ENCODE measurements at places on chromosomes 4 and X.
A peak's percentile ranks its signal among the peaks of the same experiment; 100 is the strongest.

DNA sequence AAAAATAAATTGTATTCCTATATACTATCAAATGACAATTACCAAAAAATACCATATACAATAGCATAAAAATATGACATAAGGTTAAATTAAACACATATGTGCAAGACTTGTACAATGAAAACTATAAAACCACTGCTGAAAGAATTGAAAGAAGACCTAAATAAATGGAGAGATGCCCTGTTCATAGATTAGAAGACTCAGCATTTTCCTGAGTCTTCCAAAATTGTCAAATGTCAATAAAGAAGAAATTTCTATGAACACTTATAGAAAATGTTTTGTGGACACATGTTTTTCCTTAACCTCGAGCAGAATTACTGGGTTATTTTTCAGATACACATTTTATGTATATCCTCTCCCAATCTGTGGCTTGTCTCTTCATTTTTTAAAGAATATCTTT, 103.1 kb upstream of the DCLK2 start:
- DNase-seq = no peak

DNA sequence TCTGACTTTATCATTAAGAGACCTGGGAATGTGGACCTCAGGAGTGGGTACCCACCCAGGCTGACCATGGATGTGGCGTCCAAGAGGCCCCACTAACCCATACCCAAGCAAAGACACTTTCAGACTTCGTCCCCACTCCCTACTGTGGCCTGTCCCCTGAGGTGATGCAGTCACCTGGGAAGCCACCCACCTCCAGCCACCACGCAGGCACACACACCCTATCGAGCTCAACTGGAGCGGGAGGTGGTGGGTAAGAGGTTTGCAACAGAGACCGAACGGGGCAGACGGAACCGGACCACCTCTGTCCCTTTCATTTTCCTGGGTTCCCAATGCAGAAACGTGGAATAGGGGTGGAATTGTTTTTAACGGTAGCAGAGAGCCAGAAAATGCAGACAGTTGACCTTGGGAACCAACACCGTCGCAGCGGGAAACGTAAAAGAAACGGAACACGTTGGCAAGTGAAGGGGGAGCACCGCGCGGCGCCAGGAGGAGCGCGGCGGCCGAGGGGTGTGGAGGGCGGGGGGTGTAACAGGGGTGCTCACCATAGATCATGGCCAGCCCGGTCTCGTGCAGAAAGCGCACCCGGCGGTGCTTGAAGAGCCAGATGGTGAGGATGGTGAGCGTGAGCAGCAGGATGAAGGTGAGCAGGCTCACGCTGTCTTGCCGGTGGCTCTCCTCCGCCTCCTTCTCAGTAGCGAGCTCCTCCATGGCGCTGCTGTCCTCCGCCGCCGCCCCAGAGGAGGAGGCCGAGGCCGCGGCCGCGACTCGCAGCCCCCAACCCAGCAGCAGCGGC, 559 bp downstream of the SLC9A7 start:
- DNase-seq = peak; percentile 66

DNA sequence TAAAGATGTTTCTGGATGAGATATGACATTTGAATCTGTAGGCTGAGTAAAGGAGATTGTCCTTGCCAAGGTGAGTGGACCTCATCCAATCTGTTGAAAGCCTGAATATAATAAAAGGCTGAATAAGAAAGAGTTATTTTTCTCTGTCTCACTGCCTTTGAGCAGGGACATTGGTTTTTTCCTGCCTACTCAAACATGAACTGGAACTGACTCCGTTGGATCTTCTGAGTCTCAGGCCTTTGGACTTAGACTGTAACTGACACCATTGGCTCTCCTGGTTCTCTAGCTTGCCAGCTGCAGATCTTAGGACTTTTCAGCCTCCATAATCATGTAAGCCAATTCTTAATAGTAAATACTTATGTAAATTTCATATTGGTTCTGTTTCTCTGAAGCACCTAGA, 43.5 kb downstream of the PPEF2 start:
- DNase-seq = no peak

DNA sequence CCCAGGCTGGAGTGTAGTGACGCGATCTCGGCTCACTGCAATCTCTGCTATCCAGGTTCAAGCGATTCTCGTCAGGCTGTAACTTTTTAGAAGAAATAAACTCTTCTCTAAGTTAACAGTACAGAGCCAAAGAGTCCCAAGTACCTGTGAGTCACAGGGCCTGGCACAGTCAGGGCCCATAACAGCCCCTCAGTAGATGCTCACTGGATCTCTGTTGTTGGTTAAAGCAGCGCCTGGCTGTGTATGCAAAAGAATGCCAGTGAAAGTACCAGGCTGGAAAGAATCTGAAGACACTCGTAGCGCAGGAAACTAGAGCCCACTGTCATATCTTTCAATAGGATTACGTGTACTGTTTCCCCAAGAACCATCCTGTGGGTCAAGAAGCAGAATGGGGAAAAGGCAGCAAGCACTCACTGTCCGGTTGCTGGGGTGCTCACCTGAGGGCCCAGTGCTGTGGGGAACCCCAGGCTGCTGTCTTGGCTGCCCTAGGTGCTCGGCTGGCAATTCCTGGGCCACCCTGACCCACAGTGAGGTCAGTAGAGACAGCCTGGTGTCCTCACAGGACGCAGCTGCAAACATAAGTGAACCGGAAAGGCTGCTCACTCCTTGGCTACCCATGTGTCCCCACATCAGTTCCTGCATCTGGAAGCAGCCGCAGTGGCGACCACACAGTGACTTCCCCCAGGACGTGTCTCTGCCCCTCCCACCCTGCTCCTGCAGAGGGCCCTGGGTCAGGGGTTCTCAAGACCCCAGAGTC, 3.1 kb upstream of the SLBP start:
- DNase-seq = peak; percentile 60

- DNase-seq = no peak
These were observed 522.4 kb upstream of the RPS6KA3 start for GRCh38 chrX:20789103-20789502.

- no peak for DNase-seq
These were observed 64.4 kb downstream of the SHROOM3 start for GRCh38 chr4:76499461-76499860.

DNA sequence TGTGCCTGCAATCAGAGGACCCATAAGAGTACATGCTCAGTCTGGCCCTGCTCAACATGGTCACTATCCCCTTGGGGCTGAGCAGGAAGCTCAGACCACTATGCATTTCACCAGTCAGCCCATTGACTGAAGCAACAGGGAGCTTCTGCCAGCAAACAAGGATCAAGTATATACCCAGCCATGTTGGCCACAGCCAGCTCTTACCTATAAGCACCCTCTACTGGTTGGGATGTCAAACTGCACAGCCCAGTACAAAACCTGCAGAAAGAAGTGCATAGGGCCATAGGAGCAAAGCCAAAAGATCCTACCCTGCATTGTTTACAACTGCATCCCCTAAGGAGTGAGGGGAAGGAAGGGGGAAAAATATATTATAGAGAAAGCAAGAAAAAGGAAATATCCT, 214.4 kb upstream of the CPEB2 start:
- DNase-seq = no peak

- DNase-seq = no peak
These were observed 1030.3 kb upstream of the LCORL start for GRCh38 chr4:19051831-19052230.

DNA sequence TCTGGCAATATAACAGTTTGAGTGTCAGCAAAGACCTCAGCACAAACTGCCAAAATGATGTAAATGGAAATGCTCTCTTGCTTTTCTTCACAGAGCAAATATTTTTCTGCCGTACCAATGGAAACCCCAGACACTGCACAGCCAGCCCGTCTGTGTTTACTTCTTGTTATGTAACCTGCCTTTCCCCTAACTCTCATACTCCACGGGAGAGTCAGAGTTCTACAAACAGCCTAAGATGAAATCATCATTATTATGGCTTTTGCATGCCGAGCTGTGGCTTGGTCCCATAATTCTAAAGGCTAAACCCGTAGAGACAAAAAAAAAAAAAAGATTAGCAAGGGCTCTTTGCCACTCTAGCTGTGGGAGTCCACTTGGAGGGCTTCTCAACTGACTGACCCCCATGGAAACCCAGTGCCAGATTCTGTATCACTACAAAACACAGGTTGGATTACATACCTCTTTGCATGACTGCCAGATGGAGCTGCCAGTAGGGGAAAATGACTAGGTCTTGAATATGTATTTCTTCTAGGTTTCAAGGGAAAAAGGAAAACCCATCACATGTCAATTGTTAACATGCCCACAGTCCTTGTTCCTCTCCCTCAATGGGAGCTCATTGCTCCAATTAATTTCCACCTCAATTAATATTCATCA, 197.2 kb upstream of the CNKSR2 start:
- DNase-seq = no peak

GRCh38 chrX:2427147-2427546, 73.6 kb downstream of the DHRSX start:
- no peak for DNase-seq

DNA sequence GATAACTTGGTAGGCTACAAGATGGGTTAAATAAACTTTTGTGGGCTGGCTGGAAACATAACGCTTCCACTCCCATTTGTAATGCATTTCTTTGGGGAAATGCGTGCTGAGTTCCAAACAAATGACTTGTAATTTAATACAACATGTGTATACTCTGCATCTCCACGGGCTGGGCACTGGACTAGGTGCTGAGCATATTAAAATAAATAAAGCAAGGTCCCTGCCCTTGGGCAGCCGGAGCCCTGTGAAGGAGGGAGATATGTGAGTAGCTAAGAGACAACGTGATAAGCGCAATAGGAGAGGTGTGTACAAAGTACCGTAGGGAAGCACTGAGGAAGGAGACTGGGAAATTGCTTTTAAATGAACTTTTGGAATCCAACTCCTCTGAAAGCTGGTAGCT, 147.2 kb upstream of the RBPJ start:
- no peak for DNase-seq

DNA sequence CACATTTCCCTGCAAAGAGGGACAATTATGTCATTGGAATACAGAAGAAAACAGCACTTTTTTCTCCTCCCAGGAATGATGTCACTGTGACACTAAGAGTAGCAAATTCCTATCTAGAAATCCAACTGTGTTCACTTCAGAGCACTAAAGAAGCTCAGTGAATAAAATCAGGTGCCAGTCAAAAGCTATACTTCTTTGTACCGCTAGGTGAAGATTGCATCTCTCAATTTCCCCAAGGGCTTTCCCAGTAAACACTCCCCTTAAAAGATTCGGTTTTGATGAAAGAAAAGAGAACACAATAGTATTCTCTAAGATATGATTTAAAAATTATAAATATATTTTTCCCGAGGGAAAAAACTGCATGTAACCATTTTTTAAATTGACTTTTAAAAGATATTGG, 104.7 kb upstream of the MID1 start:
- DNase-seq = no peak

- DNase-seq = no peak
These were observed 24.8 kb upstream of the GUCY1B1 start for GRCh38 chr4:155734065-155734464.

- no peak for DNase-seq
These were observed 77.1 kb downstream of the HMX1 start for GRCh38 chr4:8794491-8794890.

DNA sequence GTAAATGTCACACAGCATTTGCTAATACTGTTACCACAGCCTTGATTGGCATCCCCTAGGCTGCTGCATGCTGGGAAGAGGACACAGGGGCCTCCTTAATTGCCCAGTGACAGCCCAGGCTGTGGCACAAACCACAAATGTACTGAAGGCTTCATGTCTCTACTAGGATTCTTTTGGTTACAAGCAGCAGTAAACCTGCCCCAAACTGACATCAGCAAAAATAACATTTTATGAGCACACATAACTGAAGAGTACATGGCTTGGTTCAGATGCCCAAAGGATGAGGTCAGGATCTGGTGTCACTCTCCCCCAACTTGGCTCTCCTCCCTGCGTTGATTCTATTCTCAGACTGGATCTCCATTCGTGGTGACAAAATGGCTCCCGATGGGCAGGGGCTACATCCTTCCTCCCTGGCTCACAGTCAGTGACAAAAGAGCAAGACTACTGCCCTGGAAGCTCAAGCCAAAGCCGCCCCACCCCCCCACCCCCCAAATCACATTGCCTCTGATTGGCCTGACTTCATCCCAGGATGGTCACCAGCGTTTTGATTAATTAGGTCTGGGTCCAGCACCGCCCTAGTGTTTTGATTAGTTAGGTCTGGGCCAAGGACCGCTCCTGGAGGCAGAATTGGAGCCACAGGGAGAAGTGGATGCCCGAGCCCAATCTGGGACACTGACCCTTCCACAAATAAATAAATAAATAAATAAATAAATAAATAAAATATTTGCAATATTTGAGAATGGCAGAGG, 180.5 kb upstream of the RBPJ start:
- no peak for DNase-seq

- no peak for DNase-seq
These were observed 101.1 kb upstream of the CYLC1 start for GRCh38 chrX:83759872-83760271.

GRCh38 chr4:46425775-46426400, 36.0 kb upstream of the GABRA2 start:
- no peak for DNase-seq

- DNase-seq = no peak
These were observed 31.4 kb upstream of the NKX6-1 start for GRCh38 chr4:84530454-84530853.

- peak; percentile 59 for DNase-seq
These were observed 18.7 kb upstream of the ADD1 start for GRCh38 chr4:2824836-2825381.

GRCh38 chrX:129091097-129091496, 432.2 kb downstream of the SMARCA1 start:
- DNase-seq = no peak

GRCh38 chr4:8910100-8910821, 38.6 kb upstream of the HMX1 start:
- DNase-seq = peak; percentile 54

DNA sequence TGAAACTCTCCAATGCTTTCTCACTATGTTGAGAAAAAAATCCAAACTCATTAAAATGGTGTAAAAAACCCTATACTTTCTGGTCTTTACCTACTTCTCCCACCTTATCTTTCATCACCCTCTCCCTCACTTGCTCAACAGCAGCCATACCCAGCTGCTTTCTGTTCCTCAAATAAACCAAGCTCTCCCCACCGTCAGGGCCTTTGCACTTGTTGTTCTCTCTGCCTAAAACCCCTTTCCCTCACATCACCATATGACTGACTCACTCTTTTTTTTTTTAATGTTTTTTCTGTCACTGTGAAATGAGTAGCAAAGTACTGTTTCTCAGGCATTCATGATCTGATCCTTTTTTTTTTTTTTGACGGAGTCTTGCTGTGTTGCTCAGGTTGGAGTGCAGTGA, 122.3 kb upstream of the TMEM164 start:
- DNase-seq = no peak

DNA sequence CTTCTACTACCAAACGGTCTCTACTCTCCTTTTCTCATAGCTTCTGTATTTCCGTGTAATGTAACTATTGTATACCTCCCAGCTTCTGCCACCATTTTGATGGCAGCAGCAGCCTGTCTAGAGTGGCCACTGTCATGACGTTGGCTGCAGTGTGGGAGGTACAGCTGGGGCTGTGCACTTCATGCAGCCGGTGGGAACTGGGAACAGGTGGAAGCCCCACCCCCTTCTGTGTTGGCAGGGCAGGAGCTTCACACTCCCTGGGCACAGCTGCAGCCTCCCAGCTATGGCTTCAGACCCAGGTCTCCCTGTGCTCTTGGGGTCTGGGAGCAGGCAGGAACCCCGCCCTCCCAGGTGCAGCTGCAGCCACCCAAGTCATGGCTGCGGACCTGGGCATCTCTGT, 49.8 kb upstream of the SEC24B start:
- no peak for DNase-seq

Measured in upper lobe of right lung (tissue), 1 donor.